ENCODE measurements at places on chromosomes 7 and 10.

DNA sequence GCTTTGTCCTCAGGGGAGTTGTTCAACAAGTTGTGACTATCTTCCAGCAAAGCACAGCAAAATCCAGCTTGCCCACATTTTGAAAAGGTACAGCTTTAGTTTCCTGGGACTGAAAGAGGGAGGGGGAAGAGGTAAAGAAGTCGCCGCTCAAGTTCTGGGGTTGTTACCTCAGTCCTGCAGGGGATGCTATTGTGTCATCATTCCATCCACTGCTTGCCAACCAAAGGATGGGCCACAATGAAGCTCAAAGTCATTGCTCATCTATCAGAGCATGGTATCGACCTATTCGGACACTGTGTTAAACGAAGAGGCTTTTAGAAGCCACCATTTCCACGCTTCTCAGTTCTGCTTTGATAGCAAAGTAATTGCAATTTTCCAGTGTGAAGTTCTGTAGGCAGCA, 34.3 kb downstream of the NPY start:
- DNase-seq: no peak

GRCh38 chr10:59817773-59818172, 64.5 kb upstream of the MRLN start:
- DNase-seq: no peak

DNA sequence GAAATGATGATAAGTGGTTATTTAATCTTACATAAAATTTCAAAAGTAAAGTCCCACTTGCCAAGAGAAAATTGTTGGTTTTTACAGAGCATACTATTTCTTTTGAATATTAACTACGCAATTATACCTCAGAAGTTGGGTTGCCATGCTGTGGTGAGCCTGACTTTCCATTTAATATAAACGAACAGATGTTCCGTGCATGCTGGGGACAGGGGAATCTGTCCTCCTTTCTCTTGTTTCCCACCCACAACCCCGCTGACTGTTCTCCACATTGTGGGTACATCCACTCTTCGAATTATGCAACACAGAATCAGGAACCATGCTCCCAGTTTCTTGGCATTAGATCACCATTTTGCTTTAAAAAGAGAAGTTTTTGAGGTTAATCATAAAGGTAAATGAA, 29.2 kb upstream of the RTKN2 start:
- DNase-seq: no peak

GRCh38 chr7:158809596-158809995, 19.7 kb downstream of the ESYT2 start:
- no peak for DNase-seq

DNA sequence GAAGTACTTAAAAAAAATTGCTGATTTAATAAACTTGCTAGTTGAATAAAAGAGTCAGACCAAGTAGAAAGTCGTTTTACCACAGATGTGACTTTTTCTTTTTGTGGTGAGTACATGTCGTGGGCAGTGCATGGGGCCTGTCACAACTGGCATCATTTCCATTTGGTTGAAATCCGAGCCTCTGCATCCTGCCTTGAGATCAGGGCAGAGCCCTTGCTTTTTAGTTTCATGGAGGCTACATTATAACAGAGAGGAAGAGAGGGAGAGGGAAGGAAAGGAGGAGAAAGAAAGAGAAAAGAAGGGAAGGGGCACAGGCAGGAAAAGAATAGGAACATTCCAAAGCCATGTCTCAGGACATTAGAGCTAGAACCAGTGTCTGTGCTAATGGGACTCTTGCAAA, 20.4 kb upstream of the INSYN2A start:
- no peak for DNase-seq

DNA sequence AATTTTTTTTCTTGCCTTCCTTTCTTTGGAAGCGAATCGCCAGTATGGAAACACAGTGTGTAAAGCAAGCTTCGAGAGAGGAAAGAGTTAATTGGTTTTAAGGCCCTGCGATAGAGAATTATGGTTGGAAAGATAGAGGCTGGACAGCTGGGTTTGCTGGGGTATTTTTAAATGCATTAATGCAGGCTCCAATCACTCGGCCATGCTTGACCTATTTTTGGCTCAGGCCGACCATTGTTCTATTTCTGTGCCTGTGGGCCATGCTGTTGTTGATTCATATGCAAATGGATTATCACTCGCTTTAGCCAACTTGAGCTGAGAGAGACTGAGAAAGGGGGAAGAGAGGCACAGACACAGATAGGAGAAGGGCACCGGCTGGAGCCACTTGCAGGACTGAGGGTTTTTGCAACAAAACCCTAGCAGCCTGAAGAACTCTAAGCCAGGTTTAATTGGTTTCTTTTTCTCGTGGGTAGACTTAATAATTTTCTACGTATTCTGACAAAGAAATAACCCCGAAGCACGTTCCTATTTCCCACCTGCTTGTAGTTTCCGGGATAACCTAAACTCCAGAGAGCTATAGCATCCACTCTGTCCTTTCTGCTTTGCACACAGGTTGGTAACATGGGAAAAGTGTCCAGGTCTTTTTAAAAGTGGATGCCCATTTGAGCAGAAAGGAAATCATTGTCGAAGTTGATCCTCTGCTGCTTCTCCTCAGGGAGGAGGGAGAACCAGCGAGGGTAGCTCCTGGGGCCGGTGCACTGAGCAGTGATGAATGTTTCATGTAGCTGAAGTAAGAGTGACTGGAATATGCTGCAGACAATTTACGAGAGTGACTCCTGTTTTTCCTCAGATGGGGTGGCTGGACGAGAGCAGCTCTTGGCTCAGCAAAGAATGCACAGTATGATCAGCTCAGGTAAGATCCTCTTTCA, at the start of gene HDAC9:
Gene HDAC9 (plus strand): TSS at position 338 of the 929 bp plus-strand sequence. CDS start 554 bp downstream, at position 892.
- peak; percentile 53 for DNase-seq

DNA sequence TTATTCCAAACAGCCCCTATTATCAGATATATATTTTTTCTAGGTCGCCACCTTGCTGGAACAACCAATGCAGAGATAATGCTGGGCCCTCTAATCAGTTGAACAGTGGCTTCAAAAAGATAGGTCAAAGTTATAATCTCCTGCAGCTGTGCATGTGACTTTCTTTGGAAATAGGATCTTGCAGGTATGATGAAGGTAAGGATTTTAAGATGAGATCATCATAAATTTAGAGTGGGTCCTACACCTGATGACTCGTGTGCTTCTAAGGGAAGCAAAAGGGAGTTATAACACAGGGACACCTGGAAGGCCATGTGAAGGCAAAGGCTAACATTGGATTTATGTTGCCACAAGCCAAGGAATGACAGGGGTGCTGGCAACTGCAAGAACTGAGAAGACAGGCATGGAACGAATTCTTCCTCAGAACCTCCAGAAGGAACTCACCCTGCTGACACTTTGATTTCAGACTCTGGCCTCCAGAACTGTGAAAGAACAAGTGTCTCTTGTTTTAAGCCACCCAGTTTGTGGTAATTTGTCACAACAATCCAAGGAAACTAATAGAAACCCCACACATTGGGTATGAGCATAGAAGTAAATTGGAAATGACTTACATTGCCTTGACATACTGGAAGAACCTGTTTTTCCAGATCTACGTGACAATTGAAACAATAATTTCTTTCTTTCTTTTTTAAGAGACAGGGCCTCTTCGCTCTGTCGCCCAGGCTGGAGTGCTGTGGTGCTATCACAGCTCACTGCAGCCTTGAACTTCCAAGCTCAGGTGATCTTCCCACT, 34.4 kb downstream of the CCDC71L start:
- no peak for DNase-seq

GRCh38 chr7:78232806-78233205, 434.2 kb downstream of the PHTF2 start:
- DNase-seq: no peak

DNA sequence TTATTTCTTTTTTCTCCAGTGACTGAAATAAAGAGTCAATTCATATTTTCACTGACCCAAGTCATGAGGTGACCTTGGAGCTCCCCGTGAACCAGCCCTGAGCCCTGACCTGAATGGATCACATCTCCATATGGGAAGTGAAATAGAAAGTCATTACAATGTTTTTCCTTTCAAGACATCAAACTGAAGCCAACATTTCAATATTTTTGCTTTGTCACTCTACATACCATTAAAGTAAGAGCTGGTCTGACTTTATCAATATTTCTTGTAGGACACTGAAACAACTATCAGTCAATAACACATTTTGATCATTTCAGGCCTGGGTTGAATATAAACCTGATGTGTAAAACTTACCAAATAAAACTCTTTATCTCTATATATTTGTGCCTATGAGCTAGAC, 249.8 kb upstream of the PHF14 start:
- DNase-seq: no peak

GRCh38 chr10:27285093-27285492, 44.5 kb upstream of the ACBD5 start:
- DNase-seq: no peak

DNA sequence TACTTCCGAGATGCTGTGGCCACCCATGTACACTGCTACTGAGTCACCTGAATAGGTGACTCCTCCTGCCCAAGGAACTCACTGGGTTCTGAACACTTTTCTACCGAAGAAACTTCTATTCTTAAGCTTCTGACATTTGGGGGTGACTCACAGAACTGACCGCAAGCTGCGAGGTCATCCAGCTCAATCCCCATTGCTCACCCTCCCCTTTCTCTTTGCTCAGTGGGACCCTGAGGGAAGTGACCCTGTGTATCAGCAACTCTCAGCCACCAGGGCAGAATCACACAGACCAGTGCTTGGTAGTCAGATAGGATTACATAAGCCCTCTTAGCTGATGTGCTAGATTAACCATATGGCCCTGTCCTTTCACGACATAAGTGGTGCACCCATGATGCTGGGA, 46.3 kb downstream of the INSYN2A start:
- no peak for DNase-seq

GRCh38 chr7:80235334-80235733, 100.7 kb downstream of the GNAI1 start:
- no peak for DNase-seq

- DNase-seq: no peak
Measured at GRCh38 chr10:35089611-35090161, 455 bp downstream of the CUL2 start.

DNA sequence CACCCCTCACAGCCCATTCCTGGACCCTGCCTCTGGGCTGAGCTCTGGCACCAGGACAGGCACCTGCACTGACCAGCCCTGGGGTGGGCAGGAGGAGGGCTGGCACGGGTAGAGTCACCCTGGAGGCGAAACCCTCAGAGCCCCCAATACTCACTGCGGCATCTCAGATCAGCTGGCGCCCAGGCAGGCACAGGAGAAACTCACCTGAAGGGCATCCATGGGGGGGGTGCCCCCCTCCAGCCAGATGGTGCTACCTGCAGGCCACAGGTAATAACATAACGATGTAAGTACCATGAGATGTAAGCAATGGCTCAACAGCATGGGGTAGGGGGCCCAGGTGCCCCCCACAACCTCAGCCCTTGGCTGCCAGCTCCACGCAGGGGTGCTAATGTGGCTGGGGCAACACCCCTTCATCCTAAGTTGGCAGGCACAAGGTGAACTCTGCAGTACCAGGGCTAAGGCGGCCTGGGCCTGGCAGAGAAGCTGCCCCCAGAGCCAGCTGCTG, 12.1 kb upstream of the PYROXD2 start:
- no peak for DNase-seq

DNA sequence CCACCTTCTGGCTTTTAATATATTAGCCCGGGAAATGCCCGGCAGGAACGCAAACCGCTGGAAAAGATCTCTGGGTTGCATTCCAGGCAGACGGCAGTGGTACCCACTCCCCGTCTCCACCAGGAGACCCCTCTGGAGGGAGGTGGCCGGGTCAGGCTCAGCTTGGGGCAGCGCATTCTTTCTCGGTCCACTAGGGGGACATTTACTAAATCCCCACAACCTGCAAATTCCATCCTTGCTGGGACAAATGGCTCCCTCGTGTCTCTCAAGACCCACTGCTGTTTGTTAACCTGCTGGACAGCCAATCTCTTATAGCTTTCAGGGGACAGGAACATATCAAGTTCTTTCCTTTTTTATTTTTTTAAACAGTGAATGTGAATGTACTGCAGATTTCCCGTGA, 45.8 kb upstream of the CARD11 start:
- DNase-seq: no peak

DNA sequence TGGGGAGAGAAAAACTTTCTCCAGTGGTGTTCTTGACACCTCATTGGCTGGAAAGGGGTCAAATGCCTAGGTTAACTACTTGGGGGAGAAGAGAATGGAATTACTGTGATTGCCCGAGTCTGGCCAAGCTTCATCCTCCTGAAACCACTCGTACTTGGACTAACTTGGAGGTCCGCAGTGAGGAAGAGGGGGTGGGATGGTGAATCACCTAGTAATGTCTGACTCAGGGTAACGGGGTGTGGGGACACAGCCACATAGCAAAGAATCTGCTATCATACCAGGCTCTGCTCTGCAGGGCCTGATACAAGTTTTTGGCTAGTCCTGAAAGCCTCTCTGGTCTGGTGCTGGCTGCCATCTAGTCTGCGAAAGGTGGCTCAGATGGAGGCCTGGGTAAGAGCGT, 190.9 kb downstream of the RPS24 start:
- DNase-seq: no peak

DNA sequence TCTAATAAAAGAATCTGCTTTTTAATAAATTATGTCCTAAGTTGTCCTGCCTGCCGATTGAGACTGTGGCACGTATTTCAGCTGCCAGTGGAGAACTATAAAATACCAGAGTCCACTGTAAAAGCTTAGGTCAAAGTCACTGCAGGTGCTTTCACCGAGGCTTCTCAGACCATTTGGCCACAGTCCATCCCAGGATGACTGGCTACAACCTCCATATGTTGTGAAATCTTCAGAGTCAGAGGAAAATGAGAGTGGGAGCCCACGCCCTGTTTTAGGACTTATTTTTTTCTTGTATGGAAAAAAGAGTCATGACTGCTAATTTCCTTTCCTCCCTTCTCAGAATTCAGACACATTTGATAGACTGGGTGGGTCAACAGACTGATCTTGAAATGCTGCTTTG, 182.9 kb downstream of the ANK3 start:
- no peak for DNase-seq

- DNase-seq: no peak
Measured at GRCh38 chr10:10985361-10985760, 32.3 kb upstream of the CELF2 start.

- DNase-seq: no peak
Measured at GRCh38 chr7:601036-601594, 81.5 kb upstream of the PDGFA start.

DNA sequence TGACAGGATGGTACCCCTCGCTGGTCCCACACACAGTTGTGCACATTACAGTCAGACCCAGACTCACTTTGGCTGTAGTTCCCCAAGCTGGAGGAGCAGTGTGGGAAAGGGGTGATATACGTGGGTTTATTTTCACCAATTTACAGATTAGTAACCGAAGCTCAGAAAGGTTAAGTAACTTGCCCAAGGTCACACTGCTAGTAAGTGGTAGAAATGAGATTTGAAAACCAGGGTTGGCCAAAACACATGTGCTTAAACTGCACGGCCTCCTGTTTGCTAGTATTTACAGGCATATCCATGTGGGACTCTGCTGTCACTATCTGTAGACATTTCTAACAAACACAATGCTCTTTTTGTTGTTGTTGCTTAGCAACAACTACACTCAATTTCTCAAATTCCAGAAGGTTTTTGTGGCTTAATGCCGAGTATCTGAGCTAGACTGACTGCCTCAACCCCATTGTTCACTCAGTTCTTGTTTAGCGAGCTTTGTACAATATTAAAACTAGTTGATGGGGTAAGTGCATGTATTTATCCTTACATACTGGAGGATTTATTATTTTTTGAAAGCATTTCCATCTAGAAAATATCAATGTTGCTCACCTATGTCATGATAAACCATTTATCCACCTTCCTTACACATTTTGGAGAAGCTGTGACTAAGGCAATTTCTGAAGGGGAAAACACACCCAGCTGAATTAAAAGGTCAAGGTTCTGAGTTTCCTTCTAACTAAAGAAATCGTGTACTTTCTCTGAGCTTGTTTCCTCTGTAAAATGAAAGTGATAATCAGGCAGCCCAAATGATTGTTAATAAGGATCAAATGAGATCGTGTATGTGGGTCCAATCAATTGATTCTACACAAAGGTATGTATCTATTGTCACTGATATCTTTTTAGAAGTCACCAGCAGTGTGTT, 5.3 kb upstream of the TMEM139 start:
- DNase-seq: no peak
